ENCODE measurements at places on chromosomes 5 and 9.
A peak's percentile ranks its signal among the peaks of the same experiment; 100 is the strongest.

DNA sequence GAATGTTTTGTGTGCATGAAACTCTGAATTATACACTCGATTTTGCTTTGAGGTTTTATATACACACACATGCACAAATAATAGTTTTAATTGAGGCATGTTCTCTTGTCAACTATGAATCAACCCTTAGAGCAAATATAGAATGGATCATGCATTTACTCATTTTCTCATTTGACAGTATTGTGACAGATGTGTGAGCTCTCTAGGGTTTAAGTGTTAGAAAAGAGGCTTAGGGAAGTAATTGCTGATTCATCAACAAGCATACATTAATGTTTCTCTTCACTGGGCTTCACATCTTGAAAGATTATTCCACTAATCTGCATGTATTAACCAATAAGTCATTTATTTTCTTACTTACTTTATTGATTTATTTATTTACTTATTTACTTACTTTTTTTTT, 1356.8 kb upstream of the ACO1 start:
- no peak for DNase-seq

DNA sequence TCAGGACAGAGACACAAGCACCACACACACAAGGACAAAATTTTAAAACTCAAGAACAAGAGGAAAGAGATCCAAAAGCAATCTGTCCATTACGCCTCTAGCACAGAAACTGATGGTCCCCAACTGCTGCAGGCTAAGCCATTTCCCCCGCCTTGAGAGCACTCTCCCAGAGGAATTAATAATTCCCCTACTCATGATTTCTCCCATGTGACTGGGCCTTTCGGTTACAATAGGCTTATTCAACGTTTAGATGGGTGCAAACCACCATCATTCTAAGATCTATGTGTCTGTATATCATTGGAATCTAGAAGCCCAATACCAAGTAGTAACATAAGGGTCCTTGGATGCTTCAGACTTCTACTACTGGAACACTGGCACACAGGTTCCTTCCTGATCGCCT, 18.8 kb downstream of the BRD8 start:
- DNase-seq = no peak

DNA sequence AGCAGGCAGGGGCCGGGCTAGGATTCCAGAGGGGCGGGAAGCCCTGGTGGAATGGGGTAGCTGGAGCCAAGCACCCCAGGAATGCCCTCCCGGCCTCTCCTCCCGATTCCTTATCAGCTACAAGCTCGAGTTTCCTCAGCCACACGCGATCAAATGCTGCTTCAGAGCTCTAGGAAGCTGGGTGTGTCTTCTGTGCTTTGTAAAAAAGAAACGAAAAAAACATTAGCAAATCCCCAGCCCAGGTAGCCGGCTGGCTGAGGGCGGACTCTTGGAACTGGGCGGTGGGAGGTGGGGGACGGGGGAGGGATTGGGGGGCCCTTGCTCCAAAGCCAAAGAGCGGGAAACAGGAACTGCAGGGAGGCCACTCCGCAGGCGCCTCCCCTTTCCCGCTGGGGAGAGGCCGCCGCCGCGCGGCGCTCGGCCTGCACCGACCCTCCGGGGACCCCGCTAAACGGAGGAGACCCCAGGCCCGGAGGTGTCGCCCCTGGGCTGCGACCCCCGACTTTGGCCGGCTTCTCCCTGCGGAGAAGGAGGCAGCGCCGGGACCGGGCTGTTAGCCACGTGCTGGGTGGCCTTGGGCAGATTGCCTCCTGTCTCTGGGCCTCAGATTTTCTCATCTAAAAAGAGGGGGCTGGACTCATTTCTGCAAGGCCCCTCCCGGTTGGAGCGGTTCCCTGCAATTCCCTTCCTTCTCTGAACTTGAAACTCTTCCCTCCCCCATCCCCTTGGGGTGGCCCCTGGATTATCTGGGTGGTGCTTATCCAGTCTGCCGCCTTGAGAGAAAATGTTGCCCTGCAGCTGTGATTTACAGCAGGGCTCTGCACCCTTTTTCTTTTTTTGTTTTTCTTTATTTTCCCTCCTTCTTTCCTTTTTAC, 40.9 kb upstream of the FABP6 start:
- DNase-seq = peak; percentile 77

- no peak for DNase-seq
Observed at GRCh38 chr5:82347201-82347865, 69.2 kb upstream of the RPS23 start.

DNA sequence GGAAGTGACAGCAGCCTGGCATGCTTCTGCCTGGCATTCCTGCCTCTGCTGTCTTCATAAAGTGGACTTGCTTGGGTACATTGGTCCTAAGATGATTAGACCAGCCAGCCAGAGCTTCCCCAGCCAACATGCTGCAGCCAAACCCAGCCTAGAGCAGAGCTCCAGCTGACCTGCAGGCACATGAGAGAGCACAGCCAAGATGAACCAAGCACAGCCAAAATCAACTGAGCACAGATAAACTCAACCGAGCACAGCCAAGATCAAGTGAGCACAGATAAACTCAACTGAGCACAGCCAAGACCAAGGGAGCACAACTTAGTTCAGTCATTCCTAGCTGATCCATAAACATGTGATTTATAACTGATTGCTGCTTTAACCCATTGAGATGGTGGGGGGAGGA, 266.5 kb downstream of the MSX2 start:
- no peak for DNase-seq

DNA sequence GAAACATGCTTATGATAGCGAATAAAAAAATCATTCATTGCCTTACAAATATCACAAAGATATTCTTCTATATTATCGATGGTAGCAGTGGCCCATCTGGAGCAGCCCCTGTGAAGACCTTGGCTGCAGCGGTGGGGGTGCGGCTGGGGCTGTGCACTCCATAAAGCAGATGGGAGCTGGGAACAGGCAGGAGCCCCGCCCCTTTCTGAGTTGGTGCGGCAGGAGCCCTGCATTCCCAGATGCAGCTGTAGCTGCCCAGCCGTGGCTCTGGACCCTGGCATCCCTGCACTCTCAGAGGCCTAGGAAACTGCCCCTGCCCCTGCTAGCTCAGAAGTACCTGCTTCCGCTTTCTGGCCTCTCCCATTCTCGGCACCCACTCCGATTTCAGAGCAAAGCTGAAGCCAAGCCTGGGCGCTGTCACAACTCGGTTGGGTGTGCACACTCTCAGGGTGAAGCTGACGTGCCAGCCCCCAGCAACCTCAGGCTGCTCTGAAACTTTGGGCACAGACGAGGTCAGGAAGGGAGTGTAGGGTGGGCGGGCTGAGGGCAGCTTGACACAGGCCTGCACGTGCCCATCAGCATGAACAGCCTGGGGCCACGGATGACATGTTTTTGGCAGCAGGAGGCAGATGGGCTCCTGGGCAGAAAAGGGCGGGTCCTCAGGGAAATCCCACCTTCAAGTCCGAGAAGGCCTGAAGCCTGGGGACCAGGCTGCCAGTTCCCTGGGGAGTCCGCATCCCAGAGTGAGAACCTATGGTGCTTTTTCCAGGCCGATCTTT, 1440.8 kb upstream of the ACO1 start:
- no peak for DNase-seq

GRCh38 chr5:127398508-127398907, 107.9 kb downstream of the MEGF10 start:
- DNase-seq = no peak

DNA sequence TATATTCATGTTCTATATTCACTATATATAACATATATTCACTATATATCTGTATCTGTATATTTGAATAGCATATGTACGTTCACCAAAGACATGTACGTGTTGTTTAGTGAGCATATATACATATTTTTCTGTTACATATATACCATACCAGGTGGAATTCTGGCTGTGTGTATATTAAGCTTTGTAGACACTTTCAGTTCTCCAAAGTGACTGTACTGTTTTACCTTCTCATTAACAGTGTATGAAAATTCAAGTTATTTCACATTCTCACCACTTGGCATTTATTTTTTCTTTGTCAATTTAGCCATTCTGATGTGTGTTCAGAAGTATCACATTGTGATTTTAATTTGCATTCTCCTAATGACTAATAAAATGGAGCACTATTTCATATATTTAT, 52.2 kb downstream of the DROSHA start:
- no peak for DNase-seq

- no peak for DNase-seq
Observed at GRCh38 chr5:133499895-133500294, 112.4 kb downstream of the FSTL4 start.

- DNase-seq = no peak
Observed at GRCh38 chr9:20570756-20571155, 51.5 kb downstream of the MLLT3 start.

GRCh38 chr9:80218328-80218727, 646.6 kb downstream of the TLE4 start:
- DNase-seq = peak; percentile 16

DNA sequence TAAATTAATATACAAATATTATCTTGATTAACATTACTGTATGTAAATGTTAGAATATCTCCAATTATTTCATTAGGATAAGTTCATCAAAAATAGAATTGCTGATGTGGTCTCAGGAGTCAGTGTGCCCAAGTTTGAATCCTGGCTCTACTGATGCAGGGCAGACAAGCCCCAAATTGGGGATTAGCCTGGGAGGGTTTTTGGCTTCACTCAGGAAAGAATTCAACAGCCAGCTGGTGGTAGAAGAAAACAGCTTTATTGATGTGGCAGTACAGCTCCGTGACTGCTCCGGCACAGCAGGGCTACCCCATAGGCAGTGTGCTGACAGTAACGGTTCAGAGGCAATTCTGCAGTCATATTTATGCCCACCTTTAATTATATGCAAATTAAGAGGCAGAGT, 32.5 kb downstream of the COL27A1 start:
- DNase-seq = no peak

DNA sequence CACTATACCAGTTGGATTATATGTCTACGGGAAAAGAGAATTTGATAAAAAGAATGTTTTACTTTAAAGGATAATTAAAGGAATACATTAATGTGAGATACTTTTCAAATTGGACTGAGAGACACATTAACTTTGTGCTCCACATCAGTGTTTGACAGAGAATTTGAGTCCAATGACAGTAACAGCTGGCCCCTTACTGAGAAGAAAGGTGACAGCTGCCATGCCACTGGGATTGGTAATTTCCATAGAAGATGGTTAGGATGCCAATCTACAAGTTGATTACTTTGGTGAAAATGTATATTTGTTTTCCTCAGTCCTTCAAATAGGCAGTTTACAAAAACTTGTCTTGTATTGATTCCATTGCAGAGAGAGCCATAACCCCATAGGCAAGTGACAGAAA, 578.4 kb downstream of the SLCO4C1 start:
- no peak for DNase-seq

- DNase-seq = no peak
Observed at GRCh38 chr9:98251551-98251950, 3.9 kb downstream of the TBC1D2 start.

GRCh38 chr5:150660108-150660831, 781 bp upstream of the MYOZ3 start:
- no peak for DNase-seq

DNA sequence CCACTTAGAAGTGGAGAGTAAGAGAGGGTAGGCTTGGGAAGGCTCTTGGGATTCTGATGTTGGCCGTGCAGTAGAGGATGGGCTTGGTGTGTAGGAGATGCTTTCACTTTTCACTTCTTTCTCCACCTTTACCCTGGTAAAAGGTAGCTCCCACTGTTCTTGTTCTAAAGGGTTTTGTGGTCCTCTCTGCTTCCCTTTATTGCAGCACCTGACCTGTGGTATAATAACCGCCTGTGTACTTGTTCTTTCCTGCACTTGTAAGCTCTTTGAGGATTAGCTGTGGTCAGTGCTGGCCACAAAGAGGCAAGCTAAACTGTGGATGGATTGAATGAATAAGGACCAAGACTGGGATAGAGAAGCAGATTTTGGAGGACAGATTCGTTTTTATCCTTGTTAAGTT, 25.2 kb downstream of the KDM4C start:
- no peak for DNase-seq

- DNase-seq = peak; percentile 46
Observed at GRCh38 chr9:76459694-76460635, 983 bp downstream of the GCNT1 start.

GRCh38 chr9:8555762-8556500, 756.4 kb upstream of the DMAC1 start:
- DNase-seq = no peak

GRCh38 chr9:32251539-32251938, 132.9 kb upstream of the ACO1 start:
- peak; percentile 71 for DNase-seq

DNA sequence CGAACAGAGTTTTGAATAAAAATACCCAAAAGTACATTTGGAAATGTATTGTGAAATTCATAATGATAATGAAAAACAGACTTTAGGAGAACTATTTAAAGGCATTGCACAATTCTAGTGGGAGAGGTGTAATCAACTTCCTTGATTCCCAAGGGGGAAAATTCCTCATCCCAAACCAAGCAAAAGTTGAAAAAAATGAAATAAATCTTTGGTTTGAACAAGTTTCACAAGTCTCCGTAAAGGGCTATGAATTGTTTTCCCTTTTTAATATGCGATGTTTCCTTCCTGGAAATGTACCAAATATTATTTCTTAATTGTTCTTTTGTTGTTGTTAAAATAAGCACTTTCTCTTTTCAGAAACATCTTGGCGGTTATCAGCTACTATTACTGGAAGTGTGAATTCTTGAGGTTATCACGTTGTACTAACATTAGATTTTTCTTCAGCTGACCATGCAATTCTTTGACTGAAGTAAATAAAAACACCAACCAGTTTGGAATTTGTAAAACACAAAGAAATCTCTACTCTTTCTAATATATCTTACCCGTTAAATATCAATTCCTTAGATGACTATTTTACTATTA, 59.3 kb downstream of the SVEP1 start:
- no peak for DNase-seq

DNA sequence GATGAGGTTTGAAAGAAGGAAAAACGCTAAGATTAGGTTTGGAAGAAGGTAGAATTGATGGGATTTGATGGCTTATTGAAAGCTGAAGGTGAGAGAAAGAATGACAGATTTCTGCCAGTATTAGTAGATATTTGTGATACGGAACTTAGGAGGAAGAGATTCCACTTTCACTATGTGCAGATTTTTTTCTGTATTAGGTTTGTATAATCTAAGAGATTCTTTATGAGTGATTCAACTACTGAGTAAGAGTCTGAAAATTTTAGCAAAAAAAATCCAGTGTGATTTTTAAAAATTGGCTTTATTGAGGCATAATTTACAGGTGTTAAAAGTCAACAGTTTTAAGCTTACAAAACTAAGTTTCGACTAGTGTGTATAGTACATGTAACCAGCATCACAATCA, 54.1 kb downstream of the AP3S1 start:
- no peak for DNase-seq

- DNase-seq = peak; percentile 11
Observed at GRCh38 chr5:178305801-178306200, 73.2 kb upstream of the PHYKPL start.

- no peak for DNase-seq
Observed at GRCh38 chr5:153654504-153655200, 164.2 kb downstream of the GRIA1 start.
